ENCODE measurements at places on chromosomes 11 and 22.
A peak's percentile ranks its signal among the peaks of the same experiment; 100 is the strongest.

DNA sequence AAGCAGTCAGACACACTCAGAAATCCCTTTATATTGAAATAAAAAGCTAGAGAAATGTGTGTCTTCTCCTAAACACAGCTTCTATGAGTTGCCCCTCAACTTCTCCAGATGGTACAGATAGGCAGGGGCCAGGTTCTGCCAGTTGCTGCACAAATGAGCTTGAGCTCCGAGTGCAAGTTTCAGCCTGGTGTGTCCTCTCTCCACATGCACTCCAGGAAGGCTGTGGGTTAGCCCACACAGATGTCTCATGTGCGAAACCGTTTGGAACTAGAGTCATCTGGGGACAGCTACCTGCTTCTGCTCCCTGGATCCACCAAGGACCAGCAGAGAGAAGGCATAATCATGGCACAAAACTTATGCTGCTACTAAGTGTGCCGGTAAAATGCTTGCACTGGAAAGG, 812.6 kb downstream of the OPCML start:
- DNase-seq = no peak

DNA sequence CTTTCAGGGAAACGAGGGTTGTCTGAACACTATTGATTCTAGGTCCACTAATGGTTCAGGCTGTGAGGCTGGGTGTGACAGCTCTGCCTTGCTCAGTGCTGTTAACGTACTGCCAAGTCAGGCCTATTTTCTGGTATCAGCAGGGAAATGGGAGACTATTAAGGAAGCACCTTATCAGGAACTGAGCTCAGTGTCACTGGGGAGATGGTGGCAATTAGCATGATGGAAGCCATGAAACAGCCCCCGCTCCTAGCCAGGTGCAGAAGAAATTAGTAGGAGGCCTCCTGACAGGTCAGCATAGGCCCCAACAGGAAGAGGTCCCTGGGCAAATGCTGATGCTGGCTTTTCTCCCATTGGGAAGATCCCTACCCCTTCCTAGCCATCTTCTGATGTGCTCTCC, 42.6 kb upstream of the LMO2 start:
- DNase-seq = no peak

- DNase-seq = no peak
Measured at GRCh38 chr22:40611606-40612005, 24.9 kb downstream of the MRTFA start.

DNA sequence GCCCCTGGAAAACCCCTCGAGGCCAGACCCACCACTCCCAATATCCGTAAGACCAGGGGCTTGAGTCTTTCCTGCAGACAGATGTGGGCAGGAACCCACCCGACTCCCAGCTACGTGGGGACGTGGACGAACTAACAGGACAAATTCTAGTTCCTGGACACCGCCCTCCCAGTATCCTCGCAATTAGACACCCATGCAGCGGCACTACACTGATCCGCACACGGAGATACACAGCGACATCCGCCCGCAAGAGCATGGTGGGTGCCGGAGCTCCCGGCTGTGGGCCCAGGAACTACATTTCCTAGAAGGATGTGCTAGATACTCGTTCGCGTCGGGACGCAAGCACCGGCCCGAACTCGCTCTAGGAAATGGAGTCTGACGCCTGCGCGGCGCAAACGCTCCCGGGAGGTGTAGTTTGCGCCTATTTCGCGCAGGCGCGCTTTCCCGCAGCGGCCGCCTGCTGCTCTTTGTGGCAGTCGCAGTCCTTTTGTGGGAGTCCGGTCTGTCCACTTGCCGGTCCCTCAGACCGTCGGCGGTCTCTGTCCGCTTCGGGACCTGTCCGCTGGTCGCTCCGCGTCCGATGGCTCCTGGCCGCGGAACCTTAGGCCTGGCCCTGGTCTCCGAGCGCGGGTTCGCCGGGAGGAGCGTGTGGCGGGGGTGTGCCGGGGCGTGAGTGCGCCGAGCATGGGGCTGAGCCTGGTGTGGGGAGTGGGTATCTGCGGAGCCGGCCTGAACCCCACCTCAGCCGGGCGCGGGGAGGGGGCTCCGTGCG, at the start of gene ZNF74:
ZNF74 (plus strand) TSS at position 447 of the 772 bp plus-strand sequence. CDS start 478 bp downstream, outside the sequence.
- DNase-seq = peak; percentile 94

- DNase-seq = no peak
Measured at GRCh38 chr11:1829039-1829820, 5.6 kb upstream of the SYT8 start.

- no peak for DNase-seq
Measured at GRCh38 chr11:6452219-6452618, 11.4 kb upstream of the HPX start.

DNA sequence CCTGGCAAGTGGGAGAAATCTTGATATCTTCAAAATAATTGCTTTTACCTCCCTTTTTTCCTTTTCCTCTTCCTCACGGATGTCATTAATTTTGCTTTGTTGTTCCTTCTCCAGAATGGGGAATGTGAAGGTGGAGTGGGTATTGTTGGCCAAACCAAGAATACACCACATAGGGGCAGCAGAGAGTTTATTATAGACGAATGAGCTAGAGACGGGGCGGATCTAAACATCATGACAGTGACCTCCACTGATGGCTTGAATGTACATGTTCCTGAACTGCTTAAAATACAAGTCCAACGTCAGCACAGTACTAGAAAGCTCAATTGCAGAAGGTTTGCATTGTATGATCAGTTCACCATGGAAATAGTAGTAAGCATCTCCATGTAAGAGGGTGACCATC, 122.3 kb upstream of the SNX19 start:
- DNase-seq = no peak

DNA sequence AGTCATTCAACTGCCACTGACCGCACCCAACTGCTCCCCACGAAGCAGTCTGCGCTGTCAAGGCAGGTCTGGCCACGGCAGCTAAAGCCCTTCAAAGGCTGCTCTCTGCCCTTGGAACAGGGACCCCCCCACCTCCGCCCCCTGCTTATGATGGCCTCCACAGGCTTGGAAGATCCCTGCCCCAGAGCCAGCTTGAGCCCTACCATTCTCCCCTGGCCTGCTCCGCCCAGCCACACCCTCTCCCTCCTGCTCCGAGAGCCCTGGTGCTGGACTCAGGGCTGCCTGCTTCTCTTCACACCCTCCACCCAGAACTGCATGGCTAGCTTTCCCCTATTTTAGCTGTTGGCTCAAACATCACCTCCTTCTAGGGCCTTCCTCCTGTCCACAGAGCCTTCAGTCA, 19.0 kb downstream of the ZMAT5 start:
- no peak for DNase-seq
